ENCODE measurements at places on chromosomes 11 and 22. TPM values are rescaled to one million over a fixed set of nuclear protein-coding genes. Genes with fewer than 3 reads are reported as not detected.

GRCh38 chr11:24886880-24887619 lies 390.2 kb downstream of the LUZP2 start:
- no peak for DNase-seq

- DNase-seq, result no peak
Observed at GRCh38 chr11:67561971-67562619, 21.5 kb upstream of the GSTP1 start.

DNA sequence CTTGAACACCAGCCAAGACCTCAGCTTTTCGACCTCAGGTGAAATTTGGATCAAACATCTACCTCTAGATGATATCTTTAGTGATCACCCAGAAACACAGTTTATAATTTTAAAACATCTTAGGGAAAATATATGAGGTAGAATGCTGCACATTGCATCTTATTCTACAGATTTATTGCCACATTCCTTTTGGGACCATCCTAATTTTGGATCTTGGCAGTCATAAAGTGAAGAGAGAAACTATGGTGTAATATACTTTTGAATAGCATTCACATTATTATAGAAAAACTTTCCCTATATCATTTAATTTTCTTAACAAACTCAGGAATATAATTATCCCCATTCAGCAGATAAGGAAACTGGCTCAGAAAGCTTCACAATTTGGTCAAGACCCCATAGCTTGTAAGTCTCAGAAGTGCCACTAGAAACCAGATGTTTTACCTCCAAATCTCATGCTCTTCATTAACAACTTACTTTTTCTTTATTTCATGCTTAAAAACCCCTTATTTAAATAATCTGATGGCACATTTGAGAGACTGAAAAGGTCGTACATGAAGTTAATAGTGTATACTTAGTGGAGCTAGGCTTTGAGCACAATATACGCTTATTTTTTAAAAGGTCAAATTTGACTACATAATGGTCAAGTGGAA lies 199.2 kb upstream of the CTSC start:
- no peak for DNase-seq

DNA sequence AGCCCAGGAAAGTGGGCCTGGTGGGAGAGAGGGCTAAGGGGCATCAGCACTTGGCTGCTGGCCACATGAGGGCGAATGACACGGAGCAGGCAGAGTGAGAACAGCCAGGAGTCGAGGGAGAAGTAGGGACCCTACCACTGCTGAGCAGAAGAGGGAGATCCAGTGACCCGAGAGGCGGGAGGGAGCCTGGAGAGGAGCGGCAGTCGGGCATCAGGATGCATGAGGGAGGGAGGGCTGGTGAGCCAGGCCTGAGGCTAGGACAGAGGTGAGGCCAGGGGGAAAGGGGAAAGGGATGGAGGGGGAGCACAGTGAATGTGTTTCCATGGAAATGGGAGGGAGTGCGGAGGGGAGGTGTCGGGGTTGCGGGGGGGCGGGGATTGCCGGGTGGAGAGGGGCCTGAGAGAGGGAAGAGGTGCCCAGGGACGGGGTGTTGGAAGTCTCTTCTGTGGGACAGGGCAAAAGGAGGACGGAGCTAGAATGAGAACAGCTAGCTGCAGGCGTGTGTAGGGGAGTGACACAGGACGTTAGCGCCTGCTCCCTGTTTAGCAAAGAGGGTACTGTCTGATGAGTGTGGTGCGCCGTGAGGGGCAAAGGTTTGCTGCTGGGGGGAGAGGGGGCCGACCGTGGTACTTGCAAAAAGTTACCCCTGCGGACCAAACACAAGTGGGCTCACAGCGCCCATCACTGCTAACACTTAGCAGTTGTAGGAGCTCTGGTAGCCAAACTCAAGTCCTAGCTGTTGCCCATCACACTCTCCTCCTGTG lies 37.1 kb upstream of the WNT11 start:
- no peak for DNase-seq

DNA sequence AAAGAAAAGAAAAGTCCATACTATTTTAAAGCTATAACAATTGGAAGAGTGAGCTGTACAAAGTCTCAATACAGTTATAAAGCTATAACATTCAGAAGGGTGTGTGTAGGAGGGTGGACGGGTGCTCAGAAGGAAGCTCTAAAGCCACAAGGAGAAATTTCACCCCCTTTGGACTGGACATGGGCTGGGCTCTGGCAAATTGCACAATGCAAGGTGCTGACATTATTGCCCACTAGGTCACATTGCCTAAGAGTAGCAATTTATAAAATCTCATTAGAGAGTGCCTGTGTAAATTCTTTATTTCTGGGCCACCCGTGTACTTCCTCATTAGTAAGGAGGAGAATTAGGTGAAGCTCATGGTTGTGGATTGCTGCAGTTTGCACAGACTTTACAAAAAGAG lies 5.7 kb upstream of the APOBEC3A start:
- DNase-seq, result no peak

- DNase-seq, result peak; percentile 32
Observed at GRCh38 chr22:37266581-37267134, 15.7 kb upstream of the CYTH4 start.

DNA sequence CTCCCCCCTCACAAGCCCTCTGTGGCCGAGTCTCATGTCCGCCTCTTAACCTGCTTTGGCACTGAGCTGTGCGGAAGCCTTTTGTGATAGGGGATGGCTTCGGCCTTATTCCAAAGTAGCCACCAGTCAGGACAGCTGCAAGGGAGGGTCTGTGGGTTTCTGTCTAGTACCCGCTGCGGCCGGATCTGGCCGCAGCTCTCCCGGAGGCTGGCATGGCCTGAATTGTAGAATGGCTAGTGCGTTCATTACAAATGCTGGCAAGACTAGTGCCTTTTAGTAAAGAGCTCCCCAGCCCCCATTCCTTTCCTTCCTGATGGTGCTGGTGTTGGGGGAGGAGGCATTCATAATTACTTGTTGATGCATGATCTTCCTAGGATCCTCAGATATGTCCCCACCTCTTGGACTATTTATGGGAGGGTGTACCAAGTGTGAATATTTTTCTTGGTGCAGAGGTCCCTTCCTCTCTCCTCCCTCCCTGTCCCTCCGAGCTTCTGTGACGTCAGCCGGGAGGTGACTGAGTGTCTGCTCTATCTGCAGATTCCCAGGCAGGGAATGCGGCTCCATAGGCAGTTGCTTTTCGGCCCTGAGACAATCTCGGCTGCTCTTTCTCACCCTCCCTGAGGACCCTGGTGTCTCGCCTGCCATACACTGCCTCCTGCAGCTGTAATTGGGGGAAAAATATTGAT lies 108.7 kb upstream of the E2F8 start:
- DNase-seq, result no peak

GRCh38 chr22:26322179-26322905 lies 106.7 kb upstream of the ASPHD2 start:
- no peak for DNase-seq

- DNase-seq, result no peak
Observed at GRCh38 chr22:20970939-20971657, 4.0 kb downstream of the AIFM3 start.

Gene YPEL4
- 1.1 TPM for total RNA-seq

Gene MN1
- total RNA-seq, result 0.07 TPM

Gene KCNK7
- total RNA-seq, result 3.9 TPM
